Tibial artery (tissue), 4 donors: ENCODE measurements at places on chromosomes 3 and 15.

- DNase-seq, result no peak
Measured at GRCh38 chr3:12479919-12480427, 4.3 kb upstream of the TSEN2 start.

- DNase-seq, result no peak
Measured at GRCh38 chr3:194184265-194184751, 48.4 kb downstream of the HES1 start.

GRCh38 chr3:45844616-45845015, 2.7 kb upstream of the LZTFL1 start:
- no peak for DNase-seq

GRCh38 chr3:11514191-11514821, 129.4 kb downstream of the VGLL4 start:
- DNase-seq, result peak; percentile 78

GRCh38 chr15:28044121-28044672, 54.9 kb downstream of the OCA2 start:
- DNase-seq, result no peak

DNA sequence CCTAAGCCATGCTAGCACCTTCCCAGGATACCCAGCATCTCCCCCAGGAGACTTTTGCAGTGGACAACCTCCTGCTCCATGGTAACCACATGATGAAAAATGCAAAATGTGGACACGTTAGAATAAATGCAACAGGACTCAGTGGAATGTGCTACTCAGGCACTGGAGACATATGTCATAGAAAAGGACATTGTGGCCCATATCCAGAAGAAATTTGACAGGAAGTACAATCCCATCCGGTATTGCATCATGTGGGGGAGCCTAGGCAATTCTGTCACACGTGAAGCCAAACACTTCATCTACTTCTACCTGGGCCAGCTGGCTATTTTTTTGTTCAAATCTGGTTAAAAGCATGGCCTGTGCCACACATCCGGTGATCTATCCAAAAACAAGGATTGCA, 227.2 kb upstream of the GPR149 start:
- DNase-seq, result no peak

GRCh38 chr3:101813817-101814440, 34.9 kb downstream of the NXPE3 start:
- DNase-seq, result no peak

DNA sequence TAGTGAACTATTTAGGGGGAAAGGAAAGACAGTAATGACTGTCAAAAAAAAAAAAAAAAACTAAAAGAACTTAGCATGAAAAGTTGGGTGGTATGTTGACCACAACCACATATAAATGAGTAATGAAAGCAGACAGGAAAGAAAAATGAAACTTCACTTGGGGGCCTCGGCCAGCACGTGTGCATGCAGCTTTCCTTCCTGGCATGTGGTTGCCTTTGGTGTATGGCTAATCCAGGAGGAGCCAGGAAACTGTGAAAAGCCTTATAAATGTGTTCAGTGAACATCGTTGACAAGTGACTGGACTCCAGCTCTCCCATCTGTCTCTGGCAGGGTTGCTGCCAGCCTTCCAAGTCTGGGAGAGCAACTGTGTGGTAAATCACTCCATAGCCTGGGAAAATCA, 195.1 kb downstream of the DTWD1 start:
- no peak for DNase-seq

- no peak for DNase-seq
Measured at GRCh38 chr3:88918841-88919240, 188.6 kb upstream of the EPHA3 start.

GRCh38 chr15:100763835-100764750, 115.5 kb upstream of the ALDH1A3 start:
- no peak for DNase-seq

- DNase-seq, result no peak
Measured at GRCh38 chr15:72923289-72923688, 129.0 kb upstream of the NEO1 start.

- DNase-seq, result peak; percentile 81
Measured at GRCh38 chr3:30342318-30343060, 263.9 kb upstream of the TGFBR2 start.
